Stimulated activated CD8-positive, alpha-beta memory T cell treated with anti-CD3 and anti-CD28 coated beads, Interleukin-4, amount 100 ng/mL, for 1 hour (primary cell): ENCODE measurements at places on chromosomes 1 and 21.

- no peak for DNase-seq
These were observed 191.9 kb downstream of the RERE start for GRCh38 chr1:8625491-8625890.

GRCh38 chr1:166738140-166738539 lies 101.1 kb upstream of the POGK start:
- DNase-seq = no peak

DNA sequence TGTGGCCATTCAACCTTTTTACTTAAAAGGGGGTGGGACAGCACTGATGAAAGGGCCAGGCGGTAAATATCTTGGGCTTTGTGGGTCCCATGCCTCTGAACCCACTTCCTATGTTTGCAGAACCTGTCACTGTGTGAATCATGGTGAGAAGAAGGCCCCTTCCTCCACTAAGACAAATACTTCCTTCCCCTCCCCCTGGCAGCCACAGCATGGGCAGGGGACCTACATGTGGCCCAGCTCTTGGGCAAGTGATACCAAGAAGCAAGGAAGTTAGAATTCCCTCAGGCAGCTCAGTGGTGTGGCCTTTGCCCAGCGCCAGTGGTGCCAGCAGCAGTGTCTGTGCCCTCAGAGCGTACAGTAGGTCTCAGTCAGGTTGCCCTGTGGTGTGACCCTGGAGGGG lies 168.6 kb downstream of the TRIM33 start:
- no peak for DNase-seq

- no peak for DNase-seq
These were observed 26.0 kb downstream of the RGS1 start for GRCh38 chr1:192601567-192601966.

DNA sequence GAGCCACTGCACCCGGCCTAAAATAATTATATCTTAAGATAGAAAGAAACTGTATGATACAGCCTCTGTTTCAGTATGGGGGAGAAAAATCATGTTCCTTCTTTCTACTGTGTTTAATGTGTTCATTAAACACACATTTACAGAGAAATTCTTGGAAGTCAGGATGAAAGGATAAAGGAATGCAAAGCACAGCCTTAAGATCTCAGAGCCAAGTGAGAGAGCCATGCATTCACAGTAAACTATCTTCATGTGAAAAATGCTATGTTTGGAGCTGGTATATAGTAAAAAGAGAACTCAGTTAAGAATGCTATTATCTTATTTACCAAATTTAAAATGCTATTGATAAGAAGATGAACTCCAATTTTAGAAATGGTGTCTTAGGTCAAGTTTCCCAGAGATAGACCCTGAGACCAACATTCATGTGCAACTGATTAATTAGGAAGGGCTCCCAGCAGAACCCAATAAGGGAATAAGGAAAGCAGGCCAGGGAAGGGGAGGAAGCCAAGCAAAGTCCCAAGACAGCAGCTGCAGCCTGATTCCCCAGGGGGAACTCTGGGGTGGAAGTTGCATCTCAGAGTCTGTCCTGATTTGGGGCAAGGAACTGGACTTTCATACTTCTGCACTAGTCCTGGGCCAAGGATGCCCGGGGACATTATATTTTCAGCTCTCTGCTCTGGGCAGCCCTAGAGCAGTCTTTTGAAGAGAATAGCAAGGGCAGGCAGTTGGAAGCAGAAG lies 130.0 kb upstream of the ZNF648 start:
- DNase-seq = no peak

DNA sequence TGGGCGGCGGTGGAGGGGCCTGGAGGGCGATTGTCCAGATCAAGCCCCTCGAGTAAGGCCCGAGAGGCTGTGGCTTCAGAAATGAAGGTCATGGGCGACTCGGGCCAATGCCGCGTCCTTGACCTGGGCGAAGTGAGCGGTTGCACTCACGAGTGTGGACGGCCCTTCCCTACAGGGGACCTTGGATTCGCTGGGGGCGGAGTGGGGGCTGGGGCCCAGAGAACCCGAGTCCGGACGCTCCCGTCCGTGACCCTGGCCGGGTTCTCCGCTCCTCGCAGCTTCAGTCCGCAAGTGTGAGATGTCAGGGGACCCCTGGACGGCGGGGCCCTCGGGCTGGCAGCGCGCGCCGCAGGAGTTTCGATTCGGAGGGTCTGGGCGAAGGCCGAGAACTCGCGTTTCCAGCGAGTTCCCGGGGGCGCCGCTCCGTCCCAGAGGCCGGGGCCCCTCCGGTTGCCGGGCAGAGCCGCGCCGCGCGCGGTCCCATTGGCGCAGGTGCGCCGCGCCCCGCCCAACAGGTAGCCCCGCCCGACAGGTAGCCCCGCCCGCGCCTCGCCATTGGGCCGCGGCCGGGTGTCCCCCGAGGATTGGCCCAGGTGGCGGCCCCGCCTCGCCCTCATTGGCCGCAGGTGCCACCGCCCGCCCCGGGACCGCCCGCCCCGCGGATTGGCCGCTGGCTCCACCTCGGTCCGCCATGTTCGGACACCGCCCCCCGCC lies at the start of gene PRKCZ:
Gene PRKCZ (plus strand): TSS at position 694 of the 714 bp plus-strand sequence. CDS start 220 bp downstream, outside the sequence.
- DNase-seq = peak; percentile 81

DNA sequence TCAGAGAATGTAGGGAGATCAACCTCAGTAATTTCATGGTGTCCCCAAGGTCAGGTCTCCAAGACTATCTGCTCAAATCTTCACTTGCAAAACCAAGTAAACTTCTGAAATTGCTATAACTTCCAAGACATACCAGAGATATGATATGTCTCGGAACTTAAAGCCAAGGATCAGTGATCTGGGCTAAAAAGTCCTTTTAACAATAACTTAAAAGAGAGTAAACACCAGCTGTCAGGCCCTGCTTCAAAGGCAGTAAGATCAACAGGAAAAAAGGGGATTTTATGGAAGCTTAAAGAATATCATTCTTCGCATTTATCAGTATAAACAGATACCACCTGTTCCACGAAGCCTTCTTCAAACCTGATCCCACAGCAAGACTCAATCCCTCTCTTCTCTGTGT lies 13.7 kb downstream of the UBR4 start:
- no peak for DNase-seq

GRCh38 chr1:147434921-147435320 lies 106.4 kb upstream of the BCL9 start:
- DNase-seq = no peak

- DNase-seq = no peak
These were observed 61.5 kb downstream of the ARHGEF16 start for GRCh38 chr1:3515774-3516480.

- no peak for DNase-seq
These were observed 271.3 kb downstream of the DNM3 start for GRCh38 chr1:172112576-172112975.

GRCh38 chr21:34266351-34266750 lies 97.5 kb upstream of the KCNE2 start:
- no peak for DNase-seq

- no peak for DNase-seq
These were observed 43.3 kb downstream of the GPR88 start for GRCh38 chr1:100581096-100581705.

GRCh38 chr1:44531785-44532566 lies 126.9 kb downstream of the RNF220 start:
- no peak for DNase-seq

DNA sequence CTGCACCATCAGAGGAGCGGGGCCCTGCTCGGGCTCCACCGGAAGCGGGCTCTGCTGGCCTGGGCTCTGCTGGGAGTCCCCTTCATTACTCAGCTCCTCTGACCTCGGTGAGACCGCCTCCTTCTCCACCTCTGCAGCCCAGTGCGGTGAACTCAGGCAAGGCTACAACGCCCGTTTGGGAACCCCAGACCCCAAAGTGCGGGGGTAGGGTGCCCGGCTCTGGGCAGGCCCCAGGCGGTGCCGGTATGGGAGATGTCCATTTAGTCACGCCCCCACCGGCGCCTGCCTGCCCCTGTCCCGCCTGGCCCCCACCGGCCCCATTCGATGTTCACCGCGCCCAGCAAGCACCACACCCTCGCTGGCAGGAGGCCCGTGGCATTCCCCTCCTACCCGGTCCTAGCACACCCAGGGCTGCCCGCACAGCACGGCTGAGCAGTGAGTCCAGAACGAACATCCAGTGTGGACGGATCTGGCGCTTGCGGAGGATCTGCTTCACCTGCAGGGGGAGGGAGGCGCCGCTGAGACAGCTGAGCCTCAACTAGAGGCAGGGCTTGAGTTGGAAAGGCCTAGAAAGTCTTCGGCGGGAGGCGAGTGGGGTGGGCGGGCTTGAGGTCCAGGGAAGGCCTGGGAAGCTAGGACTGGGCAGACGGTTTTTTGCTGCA lies 10.0 kb downstream of the MAP3K6 start:
- DNase-seq = no peak

GRCh38 chr1:230456478-230456877 lies 30.3 kb upstream of the PGBD5 start:
- DNase-seq = no peak
